ENCODE measurements at places on chromosomes 3 and 15.

- DNase-seq = peak; percentile 55
Measured at GRCh38 chr3:45010811-45011333, 15.2 kb upstream of the CLEC3B start.

DNA sequence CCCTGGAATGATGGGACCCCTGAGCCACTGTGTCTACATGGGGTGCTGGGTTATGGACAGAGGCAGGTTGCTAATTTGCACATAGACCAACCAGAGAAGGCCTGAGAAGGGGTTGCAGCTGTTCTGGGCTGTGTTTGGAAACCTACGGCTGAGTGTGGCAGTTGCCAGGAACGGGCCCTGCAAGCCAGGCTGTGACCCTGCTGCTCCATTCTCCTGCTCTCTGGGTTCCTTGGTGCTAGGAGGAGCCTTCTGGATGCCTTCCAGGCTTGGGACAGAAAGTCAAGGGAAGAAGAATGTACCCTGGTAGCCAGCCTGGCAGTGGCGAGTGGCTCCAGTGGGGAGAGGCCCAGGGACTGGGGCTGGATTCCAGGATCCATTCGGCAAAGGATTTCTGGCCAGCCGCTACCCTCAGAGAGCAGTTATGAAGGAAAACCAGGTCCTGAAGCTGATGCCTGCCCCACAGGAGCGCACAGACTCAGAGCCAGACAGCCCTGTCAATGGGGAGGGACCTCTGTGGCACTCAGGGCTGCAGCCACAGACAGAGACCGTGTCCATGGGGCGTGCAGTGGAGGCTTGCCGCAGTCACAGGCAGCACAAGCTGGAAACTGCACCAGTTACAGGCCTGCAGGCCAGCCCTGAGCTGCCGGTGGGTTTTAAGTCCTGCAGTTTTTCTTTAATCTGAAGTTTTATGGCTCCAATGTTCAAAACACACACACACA, 55.1 kb upstream of the ACAD9 start:
- DNase-seq = no peak

DNA sequence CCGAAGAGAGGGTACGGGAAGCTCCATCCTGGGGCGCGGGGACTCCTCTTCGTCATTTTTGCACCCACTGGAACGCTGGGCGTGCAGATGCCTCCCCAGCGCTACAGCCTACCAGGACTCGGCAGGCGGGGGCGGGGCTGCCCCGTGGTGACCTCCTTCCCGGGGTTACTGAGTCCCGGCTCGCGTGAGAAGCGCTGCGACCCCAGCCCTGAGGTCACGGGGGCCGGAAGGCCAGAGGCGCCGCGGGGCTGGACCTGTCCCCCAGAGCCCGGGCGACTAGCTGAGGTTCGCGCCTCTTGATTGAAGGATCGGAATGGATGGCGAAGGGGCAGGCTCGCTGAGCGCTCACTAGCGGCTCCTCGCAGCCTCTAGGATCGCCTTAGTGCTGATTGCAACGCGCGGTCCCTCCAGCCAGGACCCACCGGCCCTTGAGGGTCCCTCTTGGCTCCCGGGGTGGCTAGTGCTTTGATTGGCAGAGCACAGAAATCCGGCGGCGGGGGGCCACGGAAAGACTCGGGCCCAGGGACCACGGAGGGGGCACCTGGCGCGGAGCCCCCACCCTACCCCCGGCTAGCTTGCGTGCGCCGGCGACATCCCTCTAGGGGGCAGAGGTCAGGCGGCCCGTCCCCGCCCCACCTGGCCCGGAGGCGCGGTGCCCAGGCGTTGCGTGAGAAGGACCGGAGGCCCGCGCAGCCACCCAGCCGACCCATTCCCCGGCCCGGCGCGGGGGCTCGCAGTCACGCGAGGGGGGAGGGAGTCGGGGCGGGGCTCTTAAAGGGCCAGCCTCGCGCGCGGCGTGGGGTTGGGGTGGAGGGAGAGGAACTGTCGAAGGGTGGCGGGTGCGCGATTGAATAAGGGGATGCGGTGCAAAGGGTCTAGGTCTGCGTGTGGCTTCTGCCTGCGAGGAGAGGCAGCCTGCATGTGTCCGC, 781 bp upstream of the CYP1A1 start:
- no peak for DNase-seq

- no peak for DNase-seq
Measured at GRCh38 chr3:9097495-9097894, 134.2 kb upstream of the RAD18 start.

- DNase-seq = no peak
Measured at GRCh38 chr3:56878074-56878473, 76.3 kb upstream of the ARHGEF3 start.

DNA sequence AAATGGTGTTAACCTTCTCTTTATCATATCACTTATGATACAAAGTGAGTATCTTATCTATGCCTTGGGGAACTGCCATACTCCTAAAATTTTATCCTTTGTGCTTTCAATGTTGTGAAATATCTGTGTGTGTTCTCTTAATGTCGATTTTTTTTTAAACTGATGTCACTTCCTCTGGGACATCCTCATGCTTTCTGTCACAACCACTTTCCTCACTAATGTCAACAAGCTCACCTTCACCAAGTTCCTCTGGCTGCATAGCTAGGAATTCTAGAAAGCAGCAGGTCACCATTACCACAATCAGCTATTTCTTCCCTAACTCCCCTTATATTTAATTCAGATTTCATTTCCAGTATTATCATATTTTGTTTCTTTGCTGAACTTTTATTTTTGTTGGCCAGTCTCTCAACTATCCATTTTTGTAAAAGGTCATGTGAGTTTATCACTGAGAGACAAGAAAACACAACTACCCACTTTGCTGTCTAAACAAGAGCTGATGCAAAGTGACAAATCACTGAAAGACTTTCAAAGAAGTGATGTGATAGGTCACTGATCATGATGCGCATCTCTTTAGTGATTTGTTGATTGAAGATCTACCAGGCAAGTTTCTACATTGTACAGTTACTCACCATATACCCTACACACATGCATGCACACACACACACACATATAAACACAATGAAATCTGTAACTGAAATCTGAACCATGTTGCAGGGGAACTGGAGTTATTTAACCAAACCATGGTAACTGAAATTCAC, 369.0 kb downstream of the ULK4 start:
- no peak for DNase-seq

- no peak for DNase-seq
Measured at GRCh38 chr3:152717252-152717651, 117.7 kb upstream of the P2RY1 start.

GRCh38 chr3:124811436-124811835, 75.7 kb downstream of the ITGB5 start:
- no peak for DNase-seq

DNA sequence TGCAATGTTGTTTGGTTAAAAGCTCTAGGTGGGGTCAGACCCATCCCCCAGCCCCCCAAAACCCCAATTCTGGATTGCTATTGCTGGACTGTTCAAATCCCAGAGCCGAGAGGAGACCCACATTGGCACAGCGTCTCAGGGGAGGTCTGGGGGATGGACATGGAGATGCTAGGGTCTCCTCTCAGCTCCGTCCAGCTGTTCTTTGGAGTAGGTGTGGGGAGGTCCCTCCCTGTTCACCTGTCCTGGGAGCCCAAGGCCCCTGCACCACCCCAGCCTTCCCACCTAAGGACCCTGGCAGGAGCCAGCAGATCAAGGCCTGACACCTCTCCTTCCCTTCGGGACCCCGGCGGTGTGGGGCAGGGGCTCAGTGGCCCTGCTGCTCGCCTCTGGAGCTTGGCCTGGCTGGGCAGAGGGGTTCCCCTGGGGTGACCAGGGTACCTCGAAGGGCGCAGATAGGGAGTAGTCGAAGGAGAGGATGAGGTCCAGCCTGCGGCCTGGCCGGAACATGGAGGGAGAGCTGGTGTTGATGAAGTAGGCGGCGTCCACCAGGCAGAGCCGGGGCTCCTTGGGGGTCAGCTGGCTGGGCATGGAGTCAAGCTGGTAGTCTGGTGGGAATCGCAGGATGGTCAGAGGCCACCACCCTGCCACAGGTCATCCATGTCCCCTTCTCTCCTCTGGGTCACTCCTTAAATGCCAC, 23.9 kb downstream of the PLA2G4D start:
- no peak for DNase-seq

DNA sequence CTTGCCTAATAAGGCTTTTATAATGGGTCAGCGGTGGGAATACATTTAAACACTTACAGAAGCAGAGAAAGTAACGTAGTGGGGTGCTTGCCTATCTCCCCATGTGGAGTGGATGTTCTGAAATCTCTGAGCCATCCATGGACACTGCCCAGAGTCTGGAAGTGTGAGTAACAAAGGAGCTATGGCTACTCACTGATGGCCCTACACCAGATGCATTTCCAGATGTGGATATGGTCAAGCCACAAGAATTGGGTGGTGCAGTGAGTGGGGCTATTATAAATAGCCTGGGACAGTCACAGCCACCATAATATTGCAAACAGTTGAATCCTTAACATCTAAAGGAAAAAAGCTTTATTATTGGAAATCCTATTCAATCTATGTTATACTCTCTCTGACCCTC, 96.6 kb downstream of the CGNL1 start:
- DNase-seq = no peak

GRCh38 chr3:44899683-44900367, 25.4 kb downstream of the TGM4 start:
- DNase-seq = no peak

DNA sequence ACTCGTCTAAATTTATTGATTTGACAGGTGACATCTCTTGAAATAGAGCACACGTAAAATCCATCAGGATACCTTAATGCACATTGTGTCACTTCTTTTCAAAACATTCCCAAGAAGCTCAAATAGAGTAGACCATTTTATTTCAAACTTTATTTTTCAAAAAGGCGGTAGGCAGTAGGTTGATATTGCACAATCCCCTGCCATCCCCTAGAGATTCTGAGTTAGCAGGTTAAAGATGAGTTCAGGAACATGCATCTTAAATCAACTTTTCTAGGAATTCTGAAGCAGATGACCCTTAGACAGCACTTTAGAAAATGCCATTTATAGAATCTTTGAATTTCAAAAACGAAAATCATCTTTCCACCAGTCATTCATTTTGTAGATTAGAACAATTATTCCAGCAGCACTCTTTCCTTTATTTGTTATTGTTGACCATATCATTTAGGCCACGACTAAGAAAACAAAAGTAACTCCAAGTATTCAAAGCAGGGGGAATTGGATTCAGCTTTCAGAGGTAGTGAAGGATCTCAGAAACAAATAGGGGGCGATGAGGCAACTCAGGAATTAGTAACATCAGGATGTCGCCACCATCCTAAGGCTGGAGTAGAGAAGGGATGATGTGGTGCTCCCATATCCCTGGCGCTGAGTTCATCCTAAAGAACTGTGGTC, 198.2 kb upstream of the MCTP2 start:
- no peak for DNase-seq
